A673 (cell line): ENCODE measurements at places on chromosomes 13 and 19.

DNA sequence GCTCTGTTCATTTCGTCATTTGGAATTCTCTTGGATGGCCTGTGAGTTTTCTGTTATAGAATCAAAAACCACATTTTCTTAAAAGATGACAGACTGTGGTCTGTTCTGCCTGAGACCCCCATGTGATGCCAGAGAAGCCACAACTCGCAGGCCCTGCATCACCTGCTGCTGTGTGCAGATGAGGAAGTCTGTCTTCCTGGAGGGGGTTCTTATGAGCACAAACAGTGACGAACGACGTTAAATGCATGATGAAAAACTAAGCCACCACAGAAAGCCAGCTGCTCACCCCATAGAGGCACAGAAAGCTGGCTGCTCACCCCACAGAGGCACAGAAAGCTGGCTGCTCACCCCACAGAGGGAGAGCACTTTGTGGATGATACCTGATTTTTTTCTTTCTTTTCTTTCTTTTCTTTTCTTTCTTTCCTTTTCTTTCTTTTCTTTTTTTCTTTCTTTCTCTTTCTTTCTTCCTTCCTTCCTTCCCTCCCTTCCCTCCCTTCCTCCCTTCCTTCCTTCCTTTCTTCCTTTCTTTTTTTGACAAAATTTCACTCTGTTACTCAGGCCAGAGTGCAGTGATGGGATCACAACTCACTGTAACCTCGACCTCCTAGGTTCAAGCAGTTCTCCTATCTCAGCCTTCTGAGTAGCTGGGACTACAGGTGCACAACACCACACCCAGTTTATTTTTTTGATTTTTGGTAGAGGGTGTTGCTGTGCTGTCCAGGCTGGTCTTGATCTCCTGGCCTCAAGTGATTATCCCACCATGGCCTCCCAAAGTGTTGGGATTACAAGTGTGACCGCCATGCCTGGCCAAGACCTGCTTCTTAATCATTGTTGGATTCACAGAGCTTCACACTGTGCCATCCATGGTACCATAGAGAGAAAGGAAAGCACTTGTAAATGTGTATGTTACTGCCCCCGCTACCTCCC, 1191.4 kb downstream of the UQCRFS1 start:
- DNase-seq = no peak

GRCh38 chr19:49590971-49591730, at the start of gene PRR12:
Gene PRR12, plus strand, starts transcription at chr19:49591182. Its CDS starts 473 bp downstream, at chr19:49591655.
- DNase-seq = peak; percentile 88

GRCh38 chr19:15671891-15672579, 852 bp upstream of the CYP4F12 start:
- no peak for DNase-seq

GRCh38 chr13:106709522-106709921, 141.6 kb upstream of the ARGLU1 start:
- DNase-seq = no peak

DNA sequence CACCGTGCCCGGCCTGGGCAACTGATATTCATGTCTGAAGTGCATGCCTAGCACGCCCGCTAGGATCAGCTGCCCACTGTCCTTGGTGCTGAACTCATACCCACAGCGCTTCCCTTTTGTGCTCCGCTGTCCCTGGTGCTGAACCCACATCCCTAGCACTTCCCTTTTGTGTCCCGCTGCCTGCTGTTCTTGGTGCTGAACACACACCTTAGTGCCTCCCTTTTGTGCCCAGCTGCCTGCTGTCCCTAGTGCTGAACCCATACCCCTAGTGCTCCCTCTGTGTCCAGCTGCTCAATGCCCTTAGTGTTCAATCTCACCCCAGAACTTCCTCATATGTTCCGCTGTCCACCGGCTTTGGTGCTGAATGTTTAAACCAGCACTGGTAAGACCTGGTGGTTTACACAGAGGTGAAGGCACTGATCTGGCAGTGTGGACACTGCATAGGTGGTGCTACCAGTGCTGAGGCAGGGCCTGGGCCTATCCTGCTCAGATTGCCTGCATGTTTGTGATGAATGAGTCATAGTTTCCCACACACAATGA, 26.3 kb upstream of the SIGLEC11 start:
- DNase-seq = peak; percentile 94

GRCh38 chr13:23510979-23511735, 59.1 kb upstream of the TNFRSF19 start:
- peak; percentile 51 for DNase-seq

- DNase-seq = no peak
These were observed 74.2 kb upstream of the RFC3 start for GRCh38 chr13:33743438-33744368.

GRCh38 chr13:84126671-84127171, 244.4 kb upstream of the SLITRK1 start:
- peak; percentile 53 for DNase-seq
